Right atrium auricular region (tissue), 2 donors: ENCODE measurements at places on chromosomes 5 and 9. TPM values are rescaled to one million over a fixed set of nuclear protein-coding genes. Genes with fewer than 3 reads are reported as not detected.

Gene CCDC192
- not detected for total RNA-seq

Gene IRX2
- total RNA-seq = not detected

Gene GABRA1
- not detected for total RNA-seq

Gene BNC2
- 68.3 TPM for total RNA-seq

Gene JAK2
- 7.6 TPM for total RNA-seq

Gene MELK
- 0.59 TPM for total RNA-seq

Gene TAF11L10
- total RNA-seq = not detected

Gene FBN2
- 1.1 TPM for total RNA-seq

Gene FOXI1
- not detected for total RNA-seq

Gene IRX1
- total RNA-seq = not detected

Gene CNTNAP3
- total RNA-seq = 6.1 TPM

Gene CKMT2
- total RNA-seq = 909 TPM

Gene RORB
- total RNA-seq = 2.4 TPM

Gene CRHBP
- 0.37 TPM for total RNA-seq

Gene STPG3
- not detected for total RNA-seq

Gene TAS2R1
- not detected for total RNA-seq

Gene ZNF189
- 20.2 TPM for total RNA-seq

Gene JAKMIP2
- 0.16 TPM for total RNA-seq

Gene PRDM9
- total RNA-seq = not detected

Gene LCNL1
- total RNA-seq = 1.1 TPM

Gene C5orf47
- 0.12 TPM for total RNA-seq

Gene SHISAL2B
- not detected for total RNA-seq

Gene FOXD1
- total RNA-seq = not detected

Gene DMGDH
- total RNA-seq = 1.3 TPM

Gene NPM1
- 271 TPM for total RNA-seq

Gene OTP
- not detected for total RNA-seq

Gene FIBCD1
- 4.6 TPM for total RNA-seq

Gene LOX
- 11.6 TPM for total RNA-seq

Gene SPATA31A6
- not detected for total RNA-seq

Gene SLC6A3
- not detected for total RNA-seq
